ENCODE measurements at places on chromosomes 3 and 15.

GRCh38 chr3:177451864-177452830 lies 254.9 kb upstream of the TBL1XR1 start:
- DNase-seq: no peak

DNA sequence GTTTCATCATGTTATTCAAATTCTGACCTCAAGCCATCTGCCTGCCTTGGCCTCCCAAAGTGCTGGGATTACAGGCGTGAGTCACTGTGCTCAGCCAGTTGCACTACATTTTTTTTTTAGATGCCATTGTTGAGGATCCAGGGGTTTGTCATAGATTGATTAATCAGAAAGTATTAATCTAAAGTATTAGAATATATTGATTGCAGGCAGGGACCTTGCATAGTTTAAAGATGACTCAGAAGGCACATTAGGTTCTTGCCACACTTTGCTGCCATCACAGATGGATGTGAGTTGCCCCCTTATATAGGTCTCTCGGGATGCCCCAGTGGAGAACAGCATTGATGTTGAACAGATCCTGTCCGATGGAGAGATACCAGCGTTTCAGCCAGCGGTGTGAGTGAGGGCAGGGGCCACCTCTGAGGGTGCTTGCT lies 41.1 kb downstream of the IGF1R start:
- DNase-seq: no peak

DNA sequence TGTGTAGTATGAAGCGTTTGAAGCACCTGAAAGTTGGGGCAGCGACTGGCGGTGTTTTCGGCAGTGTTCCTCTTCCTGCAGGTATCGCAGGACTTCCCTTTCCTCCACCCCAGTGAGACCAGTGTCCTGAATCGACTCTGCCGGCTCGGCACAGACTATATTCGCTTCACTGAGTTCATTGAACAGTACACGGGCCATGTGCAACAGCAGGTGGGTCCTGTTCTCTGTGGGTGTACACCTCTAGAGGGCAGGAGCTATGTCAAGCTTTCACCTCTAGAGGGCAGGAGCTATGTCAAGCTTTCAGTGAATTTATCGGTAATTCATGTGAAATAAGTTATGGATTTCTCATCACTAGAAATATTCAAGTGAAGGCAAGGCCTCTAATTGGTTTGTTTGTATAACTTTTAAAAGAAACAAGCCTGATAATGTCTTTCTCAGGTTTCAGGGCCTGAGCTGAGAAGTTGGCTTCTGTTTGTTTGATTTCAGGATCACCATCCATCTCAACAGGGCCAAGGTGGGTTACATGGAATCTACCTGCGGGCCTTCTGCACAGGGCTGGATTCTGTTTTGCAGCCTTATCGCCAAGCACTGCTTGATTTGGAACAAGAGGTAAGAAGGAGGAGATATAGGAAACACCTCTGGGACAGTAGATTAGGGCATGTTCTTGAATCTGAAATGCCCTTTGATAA lies 5.3 kb downstream of the TUBGCP4 start:
- peak; percentile 26 for DNase-seq

GRCh38 chr3:129985113-129985512 lies 10.6 kb downstream of the TRH start:
- no peak for DNase-seq

- DNase-seq: no peak
Measured at GRCh38 chr15:57425842-57426241, 49.5 kb downstream of the CGNL1 start.

- no peak for DNase-seq
Measured at GRCh38 chr3:189508784-189509501, 122.2 kb upstream of the TP63 start.

GRCh38 chr3:133408961-133409360 lies 9.1 kb downstream of the BFSP2 start:
- DNase-seq: no peak

- no peak for DNase-seq
Measured at GRCh38 chr3:38472342-38472741, 18.7 kb downstream of the ACVR2B start.

- no peak for DNase-seq
Measured at GRCh38 chr3:174325171-174325570, 534.0 kb upstream of the NAALADL2 start.

All from GM12891 (cell line).